ENCODE measurements at places on chromosomes 16 and 17.

DNA sequence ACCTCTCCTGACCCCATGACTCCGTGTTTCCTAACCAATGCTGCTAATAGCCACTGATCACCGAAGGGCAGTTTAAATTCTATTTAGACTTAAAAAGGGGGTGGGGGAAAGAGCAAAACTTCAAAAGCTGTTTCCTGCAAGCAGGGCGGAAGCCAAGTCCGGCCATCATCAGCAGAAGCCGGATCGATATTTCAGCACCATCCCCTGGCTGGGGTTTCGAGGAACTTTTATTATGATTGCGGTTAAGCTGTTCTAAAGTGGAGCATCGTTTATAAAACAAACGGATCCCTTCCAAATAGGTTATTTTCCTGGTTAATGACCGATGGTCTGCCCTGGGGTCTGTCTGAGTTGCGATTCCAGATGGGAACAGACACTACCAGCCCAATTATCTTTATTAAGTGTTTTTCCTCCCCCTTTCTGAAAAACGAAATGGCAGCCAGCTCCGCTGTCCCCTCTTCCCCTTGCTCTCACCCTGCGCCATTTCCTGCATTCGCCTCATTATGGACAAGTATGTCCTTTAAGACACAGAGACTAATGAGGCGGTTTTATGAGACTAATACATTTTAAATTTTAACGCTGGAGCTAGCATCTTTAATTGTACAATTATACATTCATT lies 76.1 kb upstream of the IRX3 start:
- no peak for DNase-seq

DNA sequence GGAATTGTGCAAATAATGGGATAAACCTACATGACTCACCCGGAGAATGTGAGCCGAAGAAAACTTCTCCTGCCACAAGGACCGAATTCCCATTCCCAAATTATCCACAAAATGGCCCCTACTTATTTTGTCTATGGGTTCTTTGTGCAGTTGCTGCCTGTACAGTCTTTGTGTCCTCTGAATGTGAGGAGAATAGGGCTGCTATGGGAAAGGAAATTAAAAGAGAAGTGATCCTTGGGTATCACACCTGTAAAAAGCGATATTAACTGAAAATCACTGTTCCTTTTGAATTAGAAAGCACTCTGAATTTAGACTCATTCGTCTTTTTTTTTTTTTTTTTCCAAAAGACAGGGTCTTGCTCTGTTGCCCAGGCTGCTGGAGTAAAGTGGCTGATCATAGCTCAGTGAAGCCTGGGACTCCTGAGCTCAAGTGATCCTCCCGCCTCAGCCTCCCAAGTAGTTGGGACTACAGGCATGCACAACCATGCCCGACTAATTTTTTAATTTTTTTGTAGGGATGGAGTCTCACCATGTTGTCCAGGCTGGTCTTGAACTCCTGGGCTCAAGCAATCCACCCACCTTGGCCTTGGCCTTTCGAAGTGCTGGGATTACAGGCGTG lies 45.4 kb downstream of the CHD9 start:
- no peak for DNase-seq

GRCh38 chr16:90031931-90032673 lies 12.8 kb upstream of the DBNDD1 start:
- no peak for DNase-seq

DNA sequence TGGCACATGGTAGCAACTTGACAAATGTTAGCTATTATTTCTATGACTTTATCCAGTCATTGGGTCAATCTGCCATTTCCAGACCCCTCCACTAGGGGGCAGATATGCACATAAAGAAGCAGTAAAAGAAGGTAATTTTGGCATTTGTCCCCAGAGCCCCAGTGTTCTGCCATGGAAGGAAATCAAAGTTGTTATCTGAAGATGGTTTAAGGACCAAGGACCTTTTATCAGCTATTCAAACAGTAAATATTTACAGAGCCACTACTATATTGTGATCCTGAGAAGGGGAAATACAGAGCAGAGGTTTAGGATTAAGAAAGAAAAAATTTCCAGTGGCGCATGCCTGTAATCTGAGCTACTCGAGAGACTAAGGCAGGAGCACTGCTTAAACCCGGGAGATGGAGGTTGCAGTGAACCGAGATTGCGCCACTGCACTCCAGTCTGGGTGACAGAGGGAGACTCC lies 20.0 kb downstream of the TRAF4 start:
- DNase-seq = peak; percentile 75
